ENCODE measurements at places on chromosomes 12 and 14.

- no peak for DNase-seq
Measured at GRCh38 chr14:54039311-54039710, 82.7 kb upstream of the BMP4 start.

- DNase-seq: no peak
Measured at GRCh38 chr12:89870413-89871184, 162.0 kb upstream of the ATP2B1 start.

DNA sequence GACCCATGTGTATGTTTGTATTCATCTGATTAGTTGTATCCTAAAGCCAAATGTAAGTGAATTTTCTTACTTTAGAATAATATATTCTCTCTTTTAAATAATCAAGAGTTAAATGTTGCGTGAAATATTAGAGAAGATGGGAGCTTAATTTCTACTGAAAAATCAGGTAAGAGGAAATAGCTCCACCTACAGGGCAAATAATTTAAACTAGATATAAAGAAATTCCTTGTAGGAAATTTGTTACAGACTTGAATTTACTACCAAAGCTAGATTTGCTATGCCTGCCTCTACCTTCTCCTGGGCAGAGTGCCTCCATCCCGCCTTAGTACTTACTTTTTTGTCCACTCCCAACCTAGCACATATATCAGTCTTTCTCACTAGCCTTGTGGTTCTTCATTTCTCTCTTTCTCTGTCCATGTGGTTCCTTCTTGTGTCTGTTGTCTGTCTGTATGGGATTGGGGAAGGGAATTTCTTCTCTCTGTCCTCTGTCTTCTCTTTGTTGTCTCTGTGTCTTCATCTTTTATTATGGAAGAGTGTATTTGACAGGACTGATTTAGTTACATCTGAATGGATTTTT is 44.7 kb downstream of the PALS1 start:
- peak; percentile 53 for DNase-seq

GRCh38 chr14:53955671-53956426 is 776 bp downstream of the BMP4 start:
- DNase-seq: no peak

- DNase-seq: no peak
Measured at GRCh38 chr14:85071447-85071846, 458.5 kb upstream of the FLRT2 start.

- DNase-seq: no peak
Measured at GRCh38 chr14:81415781-81416180, 15.7 kb upstream of the STON2 start.

DNA sequence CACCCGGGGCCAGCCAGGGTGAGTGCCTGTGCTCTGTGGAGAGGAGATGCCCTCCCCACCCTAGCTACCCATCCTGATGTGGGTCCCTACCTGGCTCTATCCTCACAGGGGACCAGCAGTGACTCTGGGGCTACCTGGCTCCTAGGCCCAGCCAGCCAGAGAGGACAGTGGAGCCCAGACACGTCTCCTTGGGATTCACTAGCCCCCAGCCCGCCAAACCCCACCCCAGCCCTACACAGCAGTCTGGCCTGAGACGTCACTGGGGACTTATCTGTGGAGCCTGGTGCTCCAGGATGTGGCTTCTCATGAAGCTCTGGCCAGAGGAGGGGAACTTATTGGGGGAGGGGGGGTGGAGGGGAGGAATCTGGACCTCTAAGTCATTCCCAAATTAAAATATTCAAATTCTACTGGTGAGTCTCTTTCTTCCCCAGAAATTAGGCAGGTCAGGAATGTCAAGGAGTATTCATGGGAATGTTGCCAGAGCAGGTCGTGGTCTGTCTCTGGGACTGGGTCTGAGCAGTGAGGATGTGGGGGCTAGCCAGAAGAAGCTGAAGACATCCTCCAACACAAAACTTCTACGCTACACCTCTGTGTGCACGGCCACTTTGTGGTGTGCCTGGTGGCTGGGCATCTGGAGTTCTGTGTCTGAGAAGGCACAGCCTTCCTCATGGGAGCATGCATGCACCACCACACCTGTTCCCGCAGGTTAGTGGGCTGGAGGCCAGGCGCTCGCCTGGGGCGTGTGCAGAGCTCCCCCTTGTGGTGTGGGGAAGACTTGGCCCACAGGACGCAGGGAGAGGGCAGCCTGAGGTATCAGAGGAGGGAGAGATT is 2.7 kb downstream of the CMTM5 start:
- DNase-seq: peak; percentile 60

- DNase-seq: no peak
Measured at GRCh38 chr14:40685764-40686163, 920.9 kb upstream of the LRFN5 start.

DNA sequence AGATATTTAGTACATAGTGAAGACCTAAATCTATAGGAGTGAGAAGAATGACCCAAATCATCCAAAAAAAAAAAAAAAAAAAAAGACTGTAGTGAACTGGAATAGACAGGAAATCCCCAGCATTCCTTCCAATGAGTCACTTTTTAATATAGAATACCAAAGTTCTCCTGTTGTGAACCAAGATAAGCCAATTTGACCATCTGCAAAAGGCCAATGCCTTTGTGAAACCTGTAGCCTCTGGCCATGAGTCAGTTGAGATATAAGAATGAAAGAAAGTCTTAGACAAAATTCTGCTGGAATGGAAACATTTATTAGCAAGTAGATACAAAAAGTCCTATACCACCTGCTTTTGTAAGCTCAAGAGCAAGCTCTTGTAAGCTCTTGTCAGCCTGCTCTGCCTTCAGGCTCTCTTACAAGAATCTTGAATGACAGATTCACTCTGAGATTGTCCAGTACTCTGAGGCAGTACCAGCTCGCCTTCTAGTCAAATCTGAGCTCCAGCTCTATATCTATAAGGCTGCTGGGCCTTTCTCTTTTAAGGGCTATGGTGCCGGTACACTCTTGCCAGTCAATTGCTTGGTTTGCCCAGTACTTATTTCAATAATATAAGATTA is 243.0 kb upstream of the TMTC1 start:
- no peak for DNase-seq

DNA sequence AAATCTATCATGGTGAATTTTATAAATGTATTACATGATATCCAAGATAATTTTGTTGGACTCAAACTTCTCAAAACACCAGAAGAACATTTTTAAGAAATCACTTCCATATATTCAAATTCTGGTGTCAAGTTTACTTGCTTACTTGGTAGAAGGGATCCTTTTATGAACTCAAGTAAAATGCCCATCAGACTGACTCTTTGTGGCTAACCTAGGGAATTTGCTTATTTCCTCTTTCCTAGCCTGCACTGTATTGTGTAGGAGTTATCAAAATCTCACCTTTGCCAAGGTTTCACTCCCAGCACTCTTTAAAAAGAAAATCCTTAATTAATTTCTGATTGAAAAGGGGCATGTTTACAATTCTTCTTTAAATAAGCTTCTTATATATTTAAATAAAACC is 196.5 kb downstream of the DUSP6 start:
- no peak for DNase-seq

GRCh38 chr12:80708975-80709328 is 1.5 kb downstream of the MYF6 start:
- no peak for DNase-seq

GRCh38 chr12:10701843-10702242 is 21.3 kb downstream of the YBX3 start:
- DNase-seq: no peak

DNA sequence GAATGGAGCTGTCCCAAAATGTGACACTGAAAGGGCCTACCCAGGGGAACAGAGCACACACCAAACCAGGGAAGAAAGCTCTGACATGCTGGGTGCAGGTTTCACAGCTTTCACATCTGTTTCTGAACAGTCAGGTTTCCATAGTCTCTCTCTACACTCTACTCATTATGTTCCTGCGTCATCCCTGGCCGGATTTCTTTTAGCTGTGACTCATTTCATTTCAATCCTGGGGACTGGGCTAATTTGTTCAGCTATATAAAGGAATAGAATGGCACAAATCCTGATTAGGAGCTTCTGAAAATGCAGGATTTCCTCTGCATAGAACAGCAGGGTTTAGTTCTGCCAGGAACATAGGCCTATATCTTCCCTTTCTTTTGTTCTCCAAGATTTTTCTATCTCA is 649.8 kb downstream of the RPS29 start:
- DNase-seq: no peak

GRCh38 chr14:69073915-69074314 is 79.0 kb downstream of the DCAF5 start:
- DNase-seq: no peak

DNA sequence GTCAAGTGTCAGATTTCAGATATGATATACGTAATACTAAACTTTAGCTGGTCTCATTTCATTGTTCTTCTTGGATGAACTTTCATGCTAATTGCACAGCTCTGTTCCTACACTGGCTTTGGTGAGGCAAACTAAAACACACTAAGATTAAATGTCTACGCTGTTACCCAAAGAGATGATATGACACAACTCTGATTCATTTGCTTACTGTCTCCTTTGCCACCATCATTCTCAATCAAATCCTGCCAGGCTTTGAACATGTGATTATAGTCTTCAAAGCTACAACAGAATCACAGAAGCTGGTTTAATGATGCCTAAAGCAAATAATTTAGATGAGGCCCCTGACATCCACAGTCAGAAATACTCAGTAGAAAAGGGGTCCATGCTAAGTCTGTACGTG is 37.7 kb downstream of the MDGA2 start:
- DNase-seq: no peak

DNA sequence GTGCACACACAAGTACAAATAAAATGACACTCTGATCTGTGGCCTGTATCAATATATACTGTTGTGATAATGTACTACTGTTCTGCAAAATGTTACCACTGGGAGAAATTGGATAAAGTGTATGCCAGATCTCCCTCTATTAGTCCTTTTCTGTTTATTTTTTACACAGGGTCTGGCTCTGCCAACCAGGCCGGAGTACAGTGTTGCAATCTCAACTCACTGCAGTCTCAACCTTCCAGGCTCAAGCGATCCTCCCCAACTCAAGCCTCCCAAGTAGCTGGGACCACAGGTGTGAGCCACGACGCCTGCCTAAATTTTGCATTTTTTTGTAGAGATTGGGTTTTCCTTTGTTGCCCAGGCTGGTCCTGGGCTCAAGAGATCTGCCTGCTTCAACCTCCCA is 1.9 kb downstream of the NT5DC3 start:
- DNase-seq: no peak

DNA sequence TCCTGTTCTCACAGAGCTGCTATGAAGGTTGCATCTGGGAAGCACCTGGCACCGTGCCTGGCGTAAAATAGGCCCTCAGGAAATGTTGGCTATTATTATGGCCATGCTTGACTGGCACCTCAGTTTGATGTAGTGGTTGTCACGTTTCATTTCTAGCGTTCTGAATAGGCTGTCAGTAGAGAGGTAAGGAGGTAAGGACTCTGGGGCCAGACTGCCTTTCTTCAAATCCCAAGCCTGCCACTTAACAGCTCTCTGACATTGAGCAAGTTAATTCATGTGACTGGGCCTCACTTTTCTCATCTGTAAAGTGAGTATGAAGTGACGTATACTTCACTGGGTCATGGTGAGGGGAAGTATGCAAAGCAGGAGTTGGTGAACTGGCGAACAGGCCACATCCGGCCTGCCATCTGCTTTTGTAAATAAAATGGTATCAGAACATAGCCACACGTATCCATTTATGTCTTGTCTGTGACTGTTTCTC is 196.2 kb downstream of the CACNA1C start:
- DNase-seq: no peak

DNA sequence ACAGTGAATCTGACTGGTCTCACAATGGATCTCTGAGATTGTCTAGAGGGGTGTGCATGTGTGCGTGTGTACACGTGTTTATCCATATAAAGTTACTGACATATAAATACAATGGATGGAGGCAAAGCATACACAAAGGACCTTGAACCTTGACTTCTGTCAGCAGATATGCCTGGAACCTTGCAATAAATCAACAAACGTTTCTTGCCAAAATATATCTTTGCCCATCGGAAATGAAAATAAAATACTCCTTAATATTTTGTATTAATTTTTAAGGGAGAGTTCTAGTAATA is 52.1 kb upstream of the KCNJ8 start:
- DNase-seq: no peak

- DNase-seq: no peak
Measured at GRCh38 chr12:113232089-113232839, 11.0 kb downstream of the TPCN1 start.

DNA sequence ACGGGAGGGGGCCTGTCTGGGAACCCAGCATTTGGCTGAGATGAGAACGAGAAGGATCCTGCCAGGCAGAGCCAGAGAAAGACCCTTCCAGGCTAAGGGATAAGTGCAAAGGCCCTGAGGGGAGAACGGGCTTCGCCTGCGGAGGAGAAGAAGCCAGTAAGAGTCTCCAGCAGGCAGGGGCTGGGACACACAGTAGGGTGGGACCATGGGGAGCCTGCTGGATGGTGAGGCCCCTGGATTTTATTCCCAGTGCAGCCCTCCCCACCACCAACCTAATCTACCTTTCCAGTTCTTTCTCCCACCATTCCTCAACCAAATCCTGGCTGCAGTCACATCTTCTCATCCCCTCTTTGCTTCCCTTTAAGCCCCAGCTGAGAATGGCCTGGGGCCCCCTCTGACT is 12.6 kb downstream of the RAPGEF3 start:
- DNase-seq: no peak

- no peak for DNase-seq
Measured at GRCh38 chr14:78754059-78754458, 583.9 kb downstream of the NRXN3 start.

DNA sequence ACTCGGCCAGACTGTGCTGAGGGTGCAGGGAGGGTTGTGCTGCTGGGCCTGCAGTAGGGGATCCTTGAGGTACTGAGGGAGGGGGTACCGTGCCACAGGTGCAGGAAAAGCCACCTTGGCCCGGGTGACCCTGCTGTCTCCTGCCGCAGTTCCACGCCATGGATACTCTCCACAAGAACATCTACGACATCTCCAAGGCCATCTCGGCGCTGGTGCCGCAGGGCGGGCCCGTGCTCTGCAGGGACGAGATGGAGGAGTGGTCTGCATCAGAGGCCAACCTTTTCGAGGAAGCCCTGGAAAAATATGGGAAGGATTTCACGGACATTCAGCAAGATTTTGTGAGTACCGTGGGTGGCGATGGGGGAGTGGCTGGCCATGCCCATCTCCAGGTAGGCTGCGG is 14.0 kb upstream of the CRIP2 start:
- no peak for DNase-seq

All from COR-L47 (cell line).